Caki2 (cell line): ENCODE measurements at places on chromosomes 13 and 19. TPM values are rescaled to one million over a fixed set of nuclear protein-coding genes. Genes with fewer than 3 reads are reported as not detected.

- no peak for DNase-seq
Measured at GRCh38 chr13:51330791-51331190, 8.7 kb upstream of the SERPINE3 start.

DNA sequence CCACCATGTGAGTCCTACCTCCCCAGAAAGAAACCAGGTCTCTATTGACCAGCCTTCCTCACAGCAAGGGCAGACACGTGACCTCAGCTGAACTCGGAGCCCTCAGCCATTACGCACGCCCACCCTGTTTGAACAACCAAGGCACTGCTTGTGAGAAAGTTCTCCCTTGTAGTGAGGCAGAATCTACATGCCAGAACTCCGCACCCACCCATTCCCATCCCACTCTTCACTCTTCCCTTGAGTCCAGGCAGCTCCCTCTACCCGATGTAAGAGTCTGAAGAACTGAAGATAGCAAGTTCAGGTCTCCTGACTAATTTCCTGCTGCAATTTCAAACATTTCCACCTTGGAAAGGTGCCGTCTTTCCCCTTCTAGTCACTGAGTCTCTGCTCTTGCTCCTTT lies 6.4 kb downstream of the NOVA2 start:
- no peak for DNase-seq

GRCh38 chr19:15449620-15450527 lies at the start of gene WIZ:
Gene WIZ (minus strand): TSS chr19:15449956. CDS start chr19:15448307, 1,649 bp downstream.
- DNase-seq: peak; percentile 37

GRCh38 chr19:2636141-2636896 lies 66.2 kb downstream of the GNG7 start:
- DNase-seq: no peak

GRCh38 chr13:25874907-25875306 lies 176.9 kb downstream of the SHISA2 start:
- DNase-seq: no peak

DNA sequence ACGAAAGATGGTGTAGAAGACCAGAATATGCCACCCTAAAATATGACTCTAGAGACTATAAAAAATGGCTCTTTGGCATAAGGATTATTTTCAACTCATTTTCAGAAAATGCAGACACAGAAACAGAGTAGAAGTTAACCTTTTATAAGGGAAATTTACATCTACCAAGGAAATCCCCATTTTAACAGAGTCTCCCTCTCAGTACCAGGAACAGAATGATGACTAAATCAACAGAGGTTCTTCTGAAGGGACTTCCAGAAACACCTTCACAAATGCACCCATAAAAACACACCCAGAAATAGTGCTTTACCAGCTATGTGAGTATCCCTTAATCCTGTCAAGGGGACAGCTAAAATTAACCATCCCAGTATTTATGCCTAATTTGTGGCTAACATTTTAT lies 29.1 kb downstream of the PLPP2 start:
- no peak for DNase-seq

DNA sequence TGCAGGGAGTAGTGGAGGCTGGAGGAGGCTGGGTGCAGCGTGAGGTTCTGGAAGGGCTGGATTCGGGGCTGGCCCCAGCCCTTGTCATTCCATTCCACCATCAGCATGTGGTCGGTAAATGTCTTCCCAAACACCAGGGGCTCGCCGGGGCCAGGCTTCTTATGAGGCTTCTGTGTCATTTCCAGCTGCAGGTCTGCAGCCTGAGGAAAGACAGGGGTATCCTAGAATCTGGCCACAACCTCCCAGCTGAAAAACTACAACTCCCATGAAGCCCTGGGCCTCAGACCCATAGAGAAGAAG lies 4.4 kb downstream of the BCAT2 start:
- no peak for DNase-seq

DNA sequence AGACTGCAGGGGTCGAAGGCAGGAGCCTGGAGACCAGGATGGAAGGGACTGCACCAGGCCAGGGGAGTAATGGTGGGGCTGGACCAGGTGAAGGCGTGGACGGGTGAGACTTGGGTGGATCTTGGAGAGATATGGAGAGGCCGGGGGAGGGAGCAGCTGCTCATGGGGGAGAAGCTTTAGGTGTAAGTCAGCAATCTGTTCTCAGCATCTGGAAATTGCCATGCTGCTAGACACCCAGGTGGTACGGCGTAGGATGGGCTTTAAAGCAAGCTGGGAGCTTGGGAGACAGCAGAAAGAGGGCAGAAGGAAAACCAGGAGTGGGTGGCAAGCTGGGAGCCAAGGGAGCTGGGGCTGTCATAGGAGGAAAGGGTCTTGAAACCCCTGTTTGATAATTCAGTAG lies 3.0 kb downstream of the CERS4 start:
- no peak for DNase-seq

RFPL4AL1 gene
- not detected in 2 replicates for total RNA-seq

WASF3 gene
- total RNA-seq: not detected in 2 replicates

MAP2K2 gene
- total RNA-seq: 318 and 353 TPM in 2 replicates

KLF2 gene
- 0.55 and 3.0 TPM in 2 replicates for total RNA-seq

RGL3 gene
- 3.3 and 16.5 TPM in 2 replicates for total RNA-seq

OR7A5 gene
- total RNA-seq: not detected in 2 replicates
